ENCODE measurements at places on chromosomes 2 and 18. TPM values are rescaled to one million over a fixed set of nuclear protein-coding genes. Genes with fewer than 3 reads are reported as not detected.

Gene AFG3L2
- total RNA-seq: 51.6 TPM

Gene ANKRD44
- 64.3 TPM for total RNA-seq

Gene CDH2
- total RNA-seq: 80.9 TPM

Gene TFPI
- total RNA-seq: 2.1 TPM

Gene DPP4
- total RNA-seq: 4.8 TPM

Gene CROCC2
- total RNA-seq: not detected

Gene TNFAIP6
- 1.9 TPM for total RNA-seq

Gene ABI2
- total RNA-seq: 229 TPM

Gene HOXD10
- not detected for total RNA-seq

Gene DLGAP1
- total RNA-seq: 352 TPM

- DNase-seq: no peak
Observed at GRCh38 chr2:139805441-139805840, 1025.3 kb upstream of the NXPH2 start.

GRCh38 chr2:49175831-49176230, 21.5 kb upstream of the FSHR start:
- DNase-seq: no peak

DNA sequence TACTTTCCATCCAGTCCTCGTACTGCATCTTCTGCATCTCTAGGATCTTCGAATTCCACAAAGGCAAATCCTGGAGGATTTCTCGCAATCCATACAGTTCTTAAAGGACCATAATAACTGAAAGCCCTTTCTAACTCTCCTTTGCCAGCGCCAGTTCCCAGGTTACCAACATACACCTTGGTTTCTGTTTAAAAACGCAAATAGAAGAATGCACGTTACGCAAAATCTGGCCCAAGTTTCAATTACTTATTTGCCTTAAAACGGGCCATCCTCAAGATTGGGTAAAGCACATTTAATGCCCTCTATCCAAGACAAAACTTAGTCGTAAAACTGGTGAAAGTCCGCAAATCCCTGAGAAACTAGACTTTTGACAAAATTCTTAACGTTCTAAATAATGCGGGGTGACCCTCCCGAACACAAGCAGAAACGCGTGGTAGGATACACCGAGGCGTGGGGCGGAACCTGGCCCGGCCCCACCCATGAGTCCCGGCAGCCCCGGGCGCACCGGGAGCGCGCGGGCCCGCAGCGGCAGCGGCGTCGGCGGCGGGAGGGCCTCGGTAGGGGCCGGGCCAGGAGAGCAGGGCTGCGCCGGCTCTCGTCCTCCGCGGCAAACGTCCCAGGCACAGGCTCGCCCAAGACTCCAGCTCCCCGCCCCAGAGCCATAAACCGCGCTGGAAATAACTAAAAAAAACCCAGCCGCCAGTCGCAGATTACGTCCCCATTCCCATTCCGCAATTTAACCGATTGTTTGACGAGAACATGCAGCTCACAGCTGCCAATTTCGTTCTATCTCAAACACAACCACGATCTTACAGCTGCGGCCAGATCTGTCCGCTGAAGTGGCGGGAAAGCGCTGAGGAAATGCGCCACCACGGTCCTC, 910 bp downstream of the SRSF7 start:
- DNase-seq: peak; percentile 70

- DNase-seq: no peak
Observed at GRCh38 chr2:16102976-16103380, 162.6 kb downstream of the MYCN start.

DNA sequence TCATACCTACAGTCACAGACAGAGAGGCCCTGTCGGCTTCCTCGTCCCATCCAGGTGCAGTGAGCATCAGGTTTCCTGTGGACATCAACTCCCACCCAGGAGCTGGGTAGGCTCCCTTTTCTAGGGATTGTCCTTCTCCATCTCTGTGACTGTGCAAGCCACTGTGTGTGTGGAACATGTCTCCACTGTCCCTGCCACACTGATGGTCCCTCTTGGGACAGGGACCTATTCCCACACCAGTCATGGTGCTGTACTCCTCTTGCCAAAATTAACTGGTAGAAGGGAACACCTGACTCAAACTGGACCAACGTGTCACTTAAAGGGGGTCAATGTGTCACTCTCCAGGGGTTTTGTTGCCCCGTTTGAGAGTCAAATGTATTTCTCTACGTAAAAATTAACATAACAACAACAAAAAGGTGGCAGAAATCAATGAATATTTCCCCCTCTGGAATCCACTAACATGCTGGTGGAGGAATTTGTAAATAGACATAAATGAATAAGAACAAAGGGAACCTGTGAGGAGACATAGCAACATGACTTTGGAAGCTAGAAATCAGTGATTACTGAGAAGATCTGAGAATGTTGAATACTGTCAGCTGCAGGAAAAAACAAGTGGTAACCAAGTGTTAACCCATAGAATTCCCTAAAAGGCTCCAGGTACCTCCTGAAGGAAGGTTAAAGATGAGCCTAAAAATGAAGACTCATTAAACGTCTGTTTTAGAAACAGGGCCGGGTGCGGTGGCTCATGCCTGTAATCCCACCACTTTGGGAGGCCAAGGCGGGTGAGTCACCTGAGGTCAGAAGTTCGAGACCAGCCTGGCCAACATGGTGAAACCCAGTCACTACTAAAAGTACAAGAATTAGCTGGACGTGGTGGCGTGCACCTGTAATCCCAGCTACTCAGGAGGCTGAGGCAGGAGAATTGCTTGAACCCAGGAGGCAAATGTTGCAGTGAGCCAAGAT, 40.4 kb downstream of the SH2D6 start:
- no peak for DNase-seq

- no peak for DNase-seq
Observed at GRCh38 chr2:191349990-191350389, 104.8 kb downstream of the MYO1B start.

- DNase-seq: peak; percentile 38
Observed at GRCh38 chr2:233822781-233823730, 31.3 kb downstream of the HJURP start.

DNA sequence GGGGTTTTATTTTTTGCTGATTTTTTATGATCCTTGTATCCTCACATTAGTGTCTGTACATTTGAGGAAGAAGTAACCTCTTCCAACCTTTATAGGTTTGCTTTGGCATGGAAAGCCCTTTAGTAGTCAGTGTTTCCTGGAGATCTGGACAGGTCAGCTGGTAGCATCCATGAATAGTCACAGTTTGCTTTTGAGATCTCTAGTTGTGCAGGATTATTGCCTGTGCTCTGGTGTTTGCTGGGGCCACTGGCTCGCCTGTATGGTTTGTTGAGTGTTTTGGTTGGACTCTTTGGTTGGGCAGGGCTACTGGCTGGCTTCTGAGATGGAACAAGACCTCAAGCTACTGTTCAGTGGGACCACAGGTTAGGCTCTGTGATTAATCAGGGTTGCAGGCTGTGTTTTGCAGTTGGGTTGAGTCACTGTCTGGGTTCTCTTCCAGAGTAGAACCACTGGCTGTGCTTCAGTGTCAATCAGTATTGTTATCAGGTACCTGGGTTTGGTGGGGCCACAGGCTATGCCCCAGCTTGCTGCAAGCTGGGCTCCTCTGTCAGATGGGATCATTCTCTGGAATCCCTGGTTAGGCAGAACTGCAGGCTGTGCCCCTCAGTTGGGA, 20.0 kb downstream of the SP140L start:
- DNase-seq: no peak

GRCh38 chr2:233005096-233005495, 8.0 kb downstream of the NGEF start:
- DNase-seq: no peak

DNA sequence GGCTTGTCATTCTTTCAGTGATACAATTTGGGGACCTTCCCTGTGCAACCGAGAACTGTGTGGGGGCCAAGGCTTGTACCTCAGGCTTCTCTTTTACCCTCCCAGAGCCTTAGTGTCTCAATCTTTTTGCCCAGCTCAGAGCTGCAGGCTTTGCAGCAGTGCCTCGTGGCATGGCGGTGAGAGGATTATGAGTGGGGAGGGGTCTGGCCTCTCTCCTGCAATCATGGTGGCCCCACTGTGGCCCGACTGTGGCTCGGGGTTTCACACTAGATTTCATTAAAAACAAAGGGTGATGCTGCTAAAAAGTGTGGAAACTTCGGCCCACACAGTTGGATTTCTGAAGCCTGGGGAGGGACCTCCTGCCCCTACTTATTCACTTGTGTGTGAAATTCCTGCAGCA, 75.5 kb downstream of the CAPN13 start:
- DNase-seq: no peak

DNA sequence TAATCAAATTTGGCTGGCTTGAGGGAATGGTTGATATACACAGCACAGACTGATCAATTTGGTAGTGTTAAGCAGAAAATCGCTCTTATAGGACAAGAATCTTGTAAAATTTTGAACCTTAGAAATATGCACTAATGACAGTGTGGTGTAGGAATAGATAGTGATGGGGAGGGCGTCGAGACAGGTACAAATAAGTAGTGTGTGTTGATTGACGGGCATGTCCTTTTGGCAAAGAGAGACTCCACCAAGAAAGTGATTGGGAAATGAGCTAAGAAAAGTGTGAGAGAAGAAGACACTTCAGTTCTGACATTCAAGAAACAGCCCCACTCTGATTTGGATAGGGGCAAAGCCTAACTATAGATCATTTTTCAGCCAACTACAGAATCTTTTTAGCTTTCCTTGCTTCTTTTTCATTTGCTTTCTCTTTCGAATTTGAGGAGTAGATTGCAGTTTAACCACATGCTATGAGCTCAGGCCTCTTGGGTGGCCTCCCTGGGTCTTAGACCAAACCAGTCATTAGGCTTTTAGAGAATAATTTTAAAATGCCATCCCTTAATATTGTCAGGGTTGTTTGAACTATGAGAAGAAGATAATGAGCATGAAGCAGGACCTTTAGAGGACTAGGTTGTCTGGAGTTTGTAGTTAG, 127.1 kb downstream of the CERS6 start:
- DNase-seq: no peak

DNA sequence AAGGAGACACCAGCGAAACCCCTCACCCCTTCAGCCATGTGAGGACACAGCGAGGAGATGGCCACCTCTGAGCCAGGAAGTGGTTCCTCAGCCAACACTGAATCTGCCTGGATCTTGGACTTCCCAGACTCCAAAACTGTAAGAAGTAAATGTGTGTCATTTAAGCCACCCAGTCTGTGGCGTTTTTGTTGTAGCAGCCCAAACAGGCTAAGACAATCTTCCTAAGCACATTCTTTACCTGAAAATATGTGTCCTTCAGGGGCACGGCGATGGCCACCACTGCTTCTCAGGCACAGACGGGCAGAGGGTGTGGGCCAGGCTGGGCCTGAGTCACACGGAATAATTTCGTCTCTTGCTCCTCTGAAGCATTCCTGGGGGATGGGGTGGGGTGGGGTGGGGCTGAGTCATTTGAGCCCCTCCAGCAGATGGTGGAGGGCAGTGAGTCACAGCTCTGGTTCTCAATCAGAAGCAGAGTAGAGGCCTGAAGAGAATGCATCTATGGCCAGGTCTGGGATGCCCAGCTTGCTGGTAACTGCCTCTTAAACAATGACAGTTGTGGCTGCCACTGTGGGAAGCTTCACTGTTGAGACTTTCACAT, 142.4 kb downstream of the CAPN13 start:
- no peak for DNase-seq

GRCh38 chr18:13452871-13453680, 234.5 kb downstream of the LDLRAD4 start:
- no peak for DNase-seq

DNA sequence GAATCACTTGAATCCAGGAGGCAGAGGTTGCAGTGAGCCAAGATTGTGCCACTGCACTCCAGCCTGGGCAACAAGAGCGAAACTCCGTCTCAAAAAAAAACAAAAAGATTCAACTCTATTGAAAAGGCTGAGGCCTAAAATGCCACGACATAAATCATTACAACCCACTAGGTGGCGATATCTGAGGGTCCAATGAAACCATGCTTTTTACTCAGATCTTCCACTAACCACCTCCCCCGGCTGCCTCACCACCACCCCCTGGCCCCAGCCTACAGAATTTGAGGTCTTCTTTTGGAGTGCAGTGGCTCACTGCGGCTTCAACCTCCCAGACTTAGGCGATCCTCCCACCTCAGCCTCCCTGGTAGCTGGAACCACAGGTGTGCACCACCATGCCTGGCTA, 57.5 kb downstream of the AP1S3 start:
- no peak for DNase-seq

GRCh38 chr2:65639156-65639864, 206.9 kb upstream of the SPRED2 start:
- no peak for DNase-seq

GRCh38 chr2:56204556-56204955, 20.8 kb downstream of the CCDC85A start:
- DNase-seq: no peak

- no peak for DNase-seq
Observed at GRCh38 chr2:181527058-181527457, 69.9 kb downstream of the ITGA4 start.

DNA sequence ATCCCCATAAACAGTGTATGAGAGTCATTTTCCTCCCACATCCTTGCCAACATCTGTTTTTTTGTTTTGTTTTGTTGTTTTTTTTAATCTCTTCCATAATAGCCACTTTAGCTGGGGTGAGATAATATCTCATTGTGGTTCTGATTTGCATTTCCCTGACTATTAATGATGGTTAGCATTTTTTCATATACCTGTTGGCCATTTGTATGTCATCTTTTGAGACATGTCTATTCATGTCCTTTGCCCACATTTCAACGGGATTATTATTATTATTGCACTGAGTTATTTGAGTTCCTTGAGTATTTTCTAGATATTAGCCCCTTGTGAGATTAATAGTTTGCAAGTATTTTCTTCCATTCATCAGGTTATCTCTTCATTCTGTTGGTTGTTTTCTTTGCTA, 223.3 kb downstream of the LPIN1 start:
- DNase-seq: no peak

DNA sequence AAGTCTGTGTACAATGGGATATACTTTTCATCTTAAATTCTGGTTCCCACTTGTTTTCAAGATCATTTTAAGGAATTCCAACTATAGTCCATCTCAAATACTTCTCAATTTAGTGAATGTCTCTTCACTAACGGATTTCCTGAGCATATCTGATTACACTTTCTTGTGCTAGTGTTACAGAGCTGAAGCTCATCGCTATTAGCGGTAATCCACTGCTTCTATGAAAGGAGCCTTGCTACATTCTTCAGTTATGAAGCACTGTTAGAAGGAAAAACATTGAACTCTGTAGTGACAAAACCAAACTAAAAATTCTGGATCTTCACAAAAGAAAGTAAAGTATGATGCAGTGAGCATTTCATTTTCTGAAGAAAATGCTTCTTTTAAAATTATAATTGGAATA, 72.0 kb downstream of the AGPS start:
- no peak for DNase-seq

DNA sequence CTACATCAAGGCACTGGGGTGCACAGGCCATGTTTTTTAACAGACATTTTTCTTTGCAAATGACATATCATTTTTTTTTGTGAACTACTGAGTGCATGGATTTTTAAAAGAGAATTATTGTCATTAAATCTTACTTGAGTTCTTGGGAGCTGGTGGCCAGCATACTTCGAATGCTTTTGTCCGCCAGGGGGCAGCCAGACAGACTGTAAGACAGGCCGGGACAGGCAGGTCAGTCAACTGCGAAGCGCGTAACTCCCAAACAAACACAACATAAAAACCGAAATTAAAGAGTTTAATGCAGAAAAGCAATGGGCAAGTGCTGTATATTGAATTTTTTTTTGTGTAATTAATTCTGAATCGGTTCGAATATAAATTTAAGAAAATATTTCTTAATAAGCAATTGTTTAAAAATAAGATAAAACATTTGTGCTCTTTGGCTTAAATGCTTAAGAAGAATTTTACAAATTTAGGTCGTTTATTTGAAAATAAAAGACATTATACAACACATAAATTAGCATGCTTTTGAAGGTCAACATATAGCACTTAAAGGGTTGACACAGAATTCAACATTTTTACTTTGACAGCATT, 142.2 kb upstream of the PXDN start:
- DNase-seq: peak; percentile 83

- DNase-seq: no peak
Observed at GRCh38 chr18:62106271-62106670, 80.6 kb downstream of the PIGN start.
